ENCODE measurements at places on chromosomes 16 and 17.
A peak's percentile ranks its signal among the peaks of the same experiment; 100 is the strongest.

GRCh38 chr16:63301349-63301748, 1265.1 kb upstream of the CDH8 start:
- no peak for DNase-seq

- no peak for DNase-seq
Observed at GRCh38 chr17:43547189-43547550, 1.0 kb upstream of the ETV4 start.

- no peak for DNase-seq
Observed at GRCh38 chr17:80768936-80769335, 222.7 kb upstream of the CHMP6 start.

- DNase-seq = no peak
Observed at GRCh38 chr16:275786-276232, at the start of gene RGS11. RGS11 (minus strand) TSS chr16:275944; CDS start chr16:275911, 33 bp downstream.

DNA sequence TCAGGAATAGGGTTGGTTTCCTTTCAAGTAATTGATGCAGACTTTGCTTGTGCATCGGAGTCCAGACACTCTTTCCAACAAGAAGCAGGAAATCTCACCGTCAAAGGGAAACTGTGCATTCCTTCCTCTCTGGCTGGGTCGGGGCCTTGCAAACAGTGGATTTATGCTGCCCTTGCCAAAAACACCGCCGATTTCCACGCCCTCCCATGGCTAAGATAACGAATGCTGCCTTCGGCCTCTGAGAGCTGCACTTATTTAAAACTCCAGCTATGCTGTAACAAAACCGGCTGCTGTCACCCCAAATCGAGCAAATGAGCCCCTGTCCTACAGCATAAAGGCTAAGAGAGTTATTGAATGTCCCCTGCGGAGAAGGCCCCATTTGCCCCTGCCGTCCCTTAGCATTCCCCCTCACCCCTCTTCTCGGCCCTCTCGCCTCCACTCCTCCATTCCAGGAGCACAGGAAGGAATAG, 275.5 kb upstream of the IRX5 start:
- DNase-seq = no peak

- DNase-seq = no peak
Observed at GRCh38 chr17:49494986-49495841, at the start of gene NGFR. NGFR (plus strand) TSS chr17:49495293; CDS start chr17:49495418, 125 bp downstream.

DNA sequence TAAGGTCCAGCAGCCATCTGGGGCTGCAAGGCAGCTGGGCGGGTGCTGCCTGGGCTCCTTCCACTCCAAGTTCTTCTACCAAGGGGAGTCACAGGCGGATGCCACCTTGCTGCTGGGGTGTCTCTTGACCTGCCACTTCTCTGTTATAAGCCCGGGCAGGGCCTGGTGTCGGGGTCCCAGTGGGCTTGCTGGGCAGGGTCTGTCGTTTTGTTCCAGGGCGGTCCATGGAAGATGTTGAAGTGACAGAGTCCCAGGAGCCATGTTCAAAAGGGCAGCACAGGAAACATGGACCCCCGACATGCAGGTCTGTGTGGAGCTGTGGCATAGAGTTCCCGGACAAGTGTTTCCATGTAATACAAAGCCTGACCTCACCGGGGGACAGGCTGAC, 91.1 kb downstream of the TNFRSF13B start:
- no peak for DNase-seq

DNA sequence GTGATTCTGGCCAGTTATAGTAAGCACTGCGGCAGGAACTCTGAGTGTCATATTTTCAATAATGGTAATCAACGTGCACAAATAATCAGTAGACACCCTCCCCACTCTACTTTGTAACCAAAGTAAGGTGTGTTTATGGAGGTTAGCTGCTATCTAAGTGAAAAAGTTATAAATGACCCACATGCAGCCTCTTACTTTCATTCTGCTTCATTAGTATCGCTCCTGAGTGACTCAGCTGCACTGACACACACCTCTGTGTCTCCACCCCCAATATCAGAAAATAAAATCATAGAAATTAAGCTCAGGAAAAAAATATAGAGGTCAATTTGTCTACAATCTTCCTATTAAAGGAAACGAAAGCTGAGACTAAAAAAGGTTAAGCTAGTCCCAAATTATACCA, 64.1 kb upstream of the TRAP1 start:
- no peak for DNase-seq

DNA sequence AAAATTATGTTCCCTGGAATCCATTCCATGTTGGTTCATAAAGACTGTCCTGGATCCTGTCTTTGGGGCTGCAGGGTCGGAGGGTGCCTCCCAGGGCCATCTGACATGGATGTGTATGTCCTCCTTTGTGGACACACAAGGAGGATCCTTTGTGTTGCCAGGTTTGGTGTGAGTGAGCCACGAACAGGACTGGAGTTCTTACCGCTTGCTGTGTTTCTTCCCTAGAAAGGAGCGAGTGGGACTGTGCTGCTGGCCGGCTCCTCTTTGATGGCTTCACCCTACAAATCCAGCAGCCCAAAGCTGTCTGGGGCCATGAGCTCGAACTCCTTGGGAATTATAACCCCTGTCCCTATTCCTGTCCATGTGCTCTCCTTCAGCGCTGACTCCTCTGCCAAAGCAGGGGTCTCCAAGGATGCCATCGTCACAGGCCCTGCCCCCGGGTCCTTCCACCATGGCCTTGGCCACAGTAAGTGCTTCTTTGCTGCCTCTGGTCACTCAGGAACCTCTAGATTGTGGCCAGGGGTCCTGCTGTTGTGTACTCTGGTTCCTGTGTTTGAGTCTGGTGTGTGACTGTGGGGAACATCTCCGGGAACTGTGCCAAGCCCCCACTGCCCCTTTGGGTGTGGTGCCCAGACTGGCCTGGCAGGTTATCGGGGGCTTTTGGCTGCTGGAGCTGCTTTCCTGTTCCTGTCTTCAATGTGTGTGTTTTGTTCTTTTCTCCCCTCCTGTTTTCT, 29.5 kb downstream of the UBN1 start:
- no peak for DNase-seq

DNA sequence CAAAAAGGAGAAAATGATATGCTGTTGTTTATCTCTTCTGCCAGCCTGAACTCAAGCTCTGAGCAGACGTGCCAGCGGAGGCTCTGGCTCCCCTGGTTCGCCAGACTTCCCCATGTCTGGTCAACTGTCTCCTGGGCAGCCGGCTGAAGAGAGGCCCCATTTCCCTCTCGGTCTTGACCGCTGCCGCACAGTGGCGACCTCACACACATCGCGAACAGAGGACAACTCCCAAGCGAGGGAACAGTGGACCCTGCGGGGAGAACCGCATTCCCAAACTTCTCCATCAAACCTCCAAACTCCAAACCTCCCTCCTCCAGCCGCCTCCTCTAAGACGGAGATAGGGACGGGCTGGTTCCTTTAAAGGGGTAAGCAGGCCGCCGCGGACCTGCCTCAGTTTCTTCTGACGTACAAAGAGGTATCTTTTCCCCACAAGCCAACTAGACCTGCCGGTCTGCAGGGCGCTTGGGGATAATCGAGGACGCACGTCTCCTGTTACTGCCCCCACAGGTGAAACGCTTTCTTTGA, 24.9 kb upstream of the RFFL start:
- DNase-seq = no peak

DNA sequence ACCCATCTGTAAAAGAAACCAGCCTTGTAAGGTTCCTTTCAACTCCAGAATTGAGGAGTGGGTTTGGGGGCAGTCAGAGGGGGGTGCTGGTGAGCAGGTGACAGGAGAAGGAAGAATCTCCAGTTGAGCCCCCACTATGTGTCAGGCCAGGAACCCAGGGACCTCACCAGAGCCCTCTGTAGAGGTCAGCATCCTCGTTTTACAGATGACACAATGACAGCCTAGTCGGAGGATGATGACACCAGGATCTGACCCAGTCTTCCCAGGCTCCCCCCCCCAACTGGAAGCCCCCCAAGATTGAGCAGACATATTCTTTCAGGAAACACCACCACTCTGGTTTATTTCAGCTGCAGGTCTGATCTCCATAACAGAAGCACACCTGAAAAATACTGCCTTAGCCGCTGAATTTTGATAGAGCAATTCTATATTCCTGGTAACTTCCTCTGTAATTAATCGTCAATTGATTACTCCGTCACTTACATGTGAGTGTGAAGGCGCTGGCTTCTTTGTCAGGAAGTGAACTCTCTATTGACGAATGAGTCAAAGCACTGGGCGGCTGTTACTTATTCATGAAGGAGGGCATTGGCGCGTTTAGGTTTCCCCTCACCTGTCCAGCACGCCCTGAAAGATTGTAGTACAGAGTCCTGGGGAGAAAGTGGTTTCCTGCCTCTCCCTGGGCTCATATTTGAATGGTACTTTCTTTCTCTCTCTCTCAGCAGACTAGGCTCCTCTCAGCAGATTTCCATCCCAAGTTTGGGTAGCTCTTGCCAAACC, 21.2 kb downstream of the SOCS3 start:
- DNase-seq = no peak

GRCh38 chr17:54935471-54935870, 33.0 kb downstream of the COX11 start:
- DNase-seq = no peak

- DNase-seq = no peak
Observed at GRCh38 chr17:43556292-43556691, 10.2 kb upstream of the ETV4 start.

GRCh38 chr17:19770985-19771735, 23.1 kb upstream of the ALDH3A1 start:
- DNase-seq = no peak

GRCh38 chr17:4118015-4118743, 24.7 kb downstream of the ZZEF1 start:
- no peak for DNase-seq

DNA sequence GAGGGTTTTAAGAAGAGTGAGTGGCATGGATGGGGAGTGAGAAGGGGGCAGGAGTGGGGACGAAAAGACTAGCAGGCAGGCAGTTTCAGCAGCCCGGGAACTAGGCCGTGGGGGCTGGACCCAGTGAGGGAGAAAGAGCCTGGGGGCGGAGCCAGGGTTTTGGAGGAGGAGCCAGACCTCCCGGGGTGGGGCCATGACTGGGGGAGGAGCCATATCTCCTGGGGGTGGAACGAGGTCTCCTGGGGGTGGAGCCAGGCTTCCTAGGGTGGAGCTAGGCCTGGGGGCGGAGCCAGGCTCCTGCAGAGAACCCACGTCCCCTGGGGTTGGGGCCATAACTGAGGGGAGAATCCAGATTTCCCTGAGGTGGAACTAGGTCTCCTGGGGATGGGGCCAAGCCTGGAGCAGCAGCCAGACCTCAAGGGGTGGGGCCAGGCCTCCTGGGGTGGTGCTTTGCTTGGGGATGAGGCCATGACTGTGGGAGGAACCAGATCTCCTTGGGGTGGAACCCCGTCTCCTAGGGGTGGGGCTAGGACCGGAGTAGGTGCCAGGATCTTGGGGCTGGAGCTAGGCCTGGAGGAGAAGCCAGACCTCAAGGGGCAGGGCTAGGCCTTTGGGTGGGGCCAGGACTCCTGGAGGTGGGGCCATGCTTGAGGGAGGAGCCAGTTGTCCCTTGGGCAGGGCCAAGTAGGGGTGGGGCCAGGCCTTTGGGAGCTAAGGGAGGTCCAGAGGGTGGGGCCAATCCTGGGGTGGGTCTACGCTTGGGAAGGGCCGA, 41.7 kb upstream of the JPH3 start:
- no peak for DNase-seq

DNA sequence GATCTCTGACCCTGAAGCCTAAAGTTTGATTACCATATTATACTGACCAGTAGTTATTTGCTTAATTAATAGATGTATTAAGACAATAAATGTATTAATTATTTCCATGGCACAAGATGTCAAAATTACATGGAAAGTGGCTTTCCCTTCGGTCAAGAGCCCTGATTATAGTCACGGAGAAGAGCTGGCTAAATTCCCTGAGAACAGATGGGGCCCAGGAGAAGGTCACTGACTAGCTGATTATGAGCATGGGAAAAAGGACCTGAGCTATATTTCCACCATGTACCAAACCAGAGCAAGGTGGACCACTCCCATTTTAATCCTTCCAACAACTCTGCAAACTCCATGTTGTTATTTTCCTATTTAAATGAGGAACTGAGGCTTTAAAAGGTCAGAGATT, 12.9 kb upstream of the MYO18A start:
- DNase-seq = no peak

DNA sequence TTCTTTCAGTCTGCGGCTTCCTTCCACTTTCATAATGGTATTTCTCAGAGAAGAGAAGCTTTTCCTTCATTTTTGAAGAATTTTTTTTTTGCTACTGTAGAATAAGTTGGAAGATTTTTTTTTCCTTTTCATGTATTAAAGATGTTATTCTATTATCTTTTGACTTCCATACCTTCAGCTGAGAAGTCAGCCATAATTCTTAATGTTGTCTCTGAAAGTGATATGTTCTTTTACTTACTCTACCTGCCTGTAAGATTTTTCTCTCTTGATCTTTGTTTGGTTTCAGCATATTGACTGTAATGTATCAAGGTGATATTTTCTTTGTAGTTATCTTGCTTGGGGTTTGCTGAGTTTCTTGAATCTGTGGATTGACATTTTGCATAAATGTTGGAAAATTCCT, 143.5 kb upstream of the TOX3 start:
- DNase-seq = no peak

- DNase-seq = peak; percentile 17
Observed at GRCh38 chr17:21452377-21453143, 76.4 kb downstream of the KCNJ12 start.

DNA sequence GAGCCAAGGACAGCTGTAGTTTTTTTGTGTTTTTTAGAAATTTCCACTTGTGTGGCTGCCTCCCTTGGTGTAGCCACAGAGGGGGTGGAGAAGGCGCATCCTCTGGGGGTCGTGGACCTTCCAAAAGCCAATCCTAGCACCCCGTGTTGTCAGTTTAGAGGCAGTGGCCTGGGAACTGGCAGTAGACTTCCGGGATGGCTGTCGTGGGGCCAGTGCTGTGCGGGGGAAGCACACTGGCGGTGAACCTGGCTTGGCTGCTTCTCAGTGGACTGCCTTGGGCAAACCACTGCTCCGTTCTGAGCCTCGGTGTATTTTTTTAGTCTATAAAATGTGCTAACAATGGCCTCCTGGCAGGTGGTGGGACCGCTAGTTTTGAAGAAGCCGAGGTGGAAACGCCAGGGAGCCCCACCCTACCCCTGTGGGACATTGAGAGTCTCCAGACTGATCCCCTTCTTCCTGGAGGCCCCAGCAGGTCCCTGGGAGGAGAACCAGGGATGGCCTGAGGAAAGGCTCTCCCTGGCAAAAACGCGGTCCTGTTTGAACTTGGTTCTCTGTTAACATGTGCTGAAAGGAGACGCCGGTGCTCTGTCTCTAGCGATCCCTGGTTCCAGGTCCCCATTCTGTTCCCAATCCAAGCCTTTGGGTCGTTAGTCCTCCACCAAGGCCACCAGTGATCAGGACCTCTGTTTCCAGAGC, 125.7 kb downstream of the CMIP start:
- no peak for DNase-seq

GRCh38 chr17:67245694-67246402, 852 bp upstream of the HELZ start:
- DNase-seq = no peak

DNA sequence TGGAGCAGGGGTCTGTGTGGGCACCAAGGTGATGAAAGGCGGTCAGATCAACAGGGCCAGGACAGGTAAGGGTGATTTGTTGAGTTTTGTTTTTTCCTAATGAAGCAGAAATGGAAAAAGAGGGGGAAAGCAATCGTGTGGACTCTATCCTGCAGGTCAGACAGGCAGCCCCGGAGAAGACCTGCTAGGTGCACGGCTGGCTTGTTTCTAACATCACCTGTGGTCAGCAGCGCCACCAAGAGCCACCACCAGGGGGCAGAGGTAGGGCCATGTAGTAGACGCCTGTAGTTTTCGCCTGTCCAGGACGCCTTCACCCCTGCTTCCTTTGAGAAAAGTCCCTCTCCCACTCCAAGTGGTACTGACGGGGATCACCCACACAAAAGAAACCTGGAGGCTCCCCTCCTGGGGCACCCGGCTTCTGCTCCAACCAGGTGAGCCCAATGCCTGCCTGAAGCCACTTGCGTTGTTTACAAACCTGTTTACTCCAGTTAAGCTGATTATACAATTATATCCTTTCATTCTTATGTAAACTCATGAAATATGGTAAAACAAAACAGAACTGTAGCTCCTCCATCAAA, 54.2 kb upstream of the SEC14L1 start:
- no peak for DNase-seq
